Activated B cell treated with CpG ODN at 0.5 μM for 24 hours (primary cell): ENCODE measurements at places on chromosomes 2 and 18.

GRCh38 chr2:169143998-169144397 is 74.6 kb downstream of the DHRS9 start:
- no peak for DNase-seq

DNA sequence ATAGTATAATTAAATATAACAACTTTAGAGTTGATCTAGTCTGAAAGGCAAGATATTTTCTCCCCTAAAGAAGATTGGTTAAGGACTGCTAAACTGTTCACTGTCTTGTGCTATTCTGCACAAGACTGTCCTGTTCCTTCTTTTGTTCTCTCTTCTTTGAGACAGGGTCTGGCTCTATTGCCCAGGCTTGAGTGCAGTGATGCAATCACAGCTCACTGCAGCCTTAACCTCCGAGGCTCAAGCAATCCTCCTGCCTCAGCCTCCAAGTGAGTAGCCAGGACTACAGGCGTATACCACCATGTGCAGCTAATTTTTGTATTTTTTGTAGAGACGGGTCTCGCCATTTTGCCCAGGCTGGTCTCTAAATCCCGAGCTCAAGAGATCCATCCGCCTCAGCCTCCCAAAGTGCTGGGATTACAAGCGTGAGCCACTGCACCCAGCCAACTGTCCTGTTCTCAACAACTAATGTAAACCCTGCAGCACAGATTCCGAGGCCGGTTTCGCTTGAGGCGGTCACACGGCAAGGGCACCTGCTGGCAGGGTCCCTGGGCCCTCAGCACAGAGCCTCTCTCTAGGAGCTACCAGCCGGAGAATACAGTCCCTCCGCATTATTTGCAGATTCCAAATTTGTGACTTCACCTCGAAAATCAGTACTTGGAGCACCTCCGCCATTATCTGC is 16.4 kb downstream of the PXDN start:
- DNase-seq = no peak

- no peak for DNase-seq
Observed at GRCh38 chr2:143398781-143399180, 269.6 kb downstream of the ARHGAP15 start.

DNA sequence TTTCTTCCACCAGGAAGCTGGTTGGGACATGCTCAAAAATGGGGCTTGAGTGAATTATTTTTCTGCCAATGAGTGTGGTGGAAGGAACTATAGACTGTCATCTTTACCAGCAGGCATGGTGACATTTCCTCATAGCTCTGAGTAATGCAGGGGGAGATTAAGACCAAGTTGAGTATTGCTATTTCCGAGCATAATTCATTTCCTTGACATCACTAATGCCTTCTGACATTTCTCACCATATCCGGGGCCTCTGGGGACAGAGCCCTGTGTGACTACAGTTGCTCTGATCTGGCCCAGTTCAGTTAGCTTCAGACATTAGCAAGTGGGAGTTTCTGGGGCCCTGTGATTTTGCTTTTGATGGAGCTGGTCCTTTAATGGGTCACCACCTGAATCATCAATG is 410.4 kb downstream of the MEIS1 start:
- no peak for DNase-seq

GRCh38 chr2:175887776-175888175 is 114.3 kb downstream of the LNPK start:
- no peak for DNase-seq

DNA sequence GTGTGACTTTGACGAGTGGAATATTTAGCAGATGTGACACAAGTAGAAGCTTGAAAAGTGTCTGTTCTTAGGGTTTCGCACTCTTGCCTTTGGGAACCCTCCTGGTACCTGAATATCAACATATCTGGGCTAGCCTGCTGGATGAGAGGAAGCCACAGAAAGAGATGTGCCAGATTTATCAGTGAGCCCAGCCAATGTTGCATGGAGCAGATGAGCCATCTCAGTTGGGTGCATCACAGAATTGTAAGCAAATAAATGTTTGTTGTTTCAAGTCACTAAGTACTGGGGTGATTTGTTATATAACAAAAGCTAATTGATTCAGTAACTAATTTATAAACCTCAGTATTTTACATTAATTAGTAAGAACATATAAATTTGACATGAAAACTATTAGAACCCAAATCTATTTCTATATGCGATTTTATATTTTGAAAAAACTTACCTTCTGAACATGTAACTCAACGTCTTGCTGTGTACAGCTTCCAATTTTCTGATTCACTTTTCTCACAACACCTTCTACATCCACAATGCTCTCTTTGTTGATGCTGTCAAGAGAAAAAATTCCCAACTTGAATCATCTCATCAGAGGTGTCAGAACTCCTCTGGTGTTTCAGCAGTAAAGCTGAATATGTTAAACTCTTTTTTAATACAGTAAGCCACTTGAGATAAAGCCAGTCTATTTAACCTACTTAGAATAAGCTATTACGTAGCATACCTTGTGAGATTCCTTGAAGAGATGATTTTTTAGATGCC is 42.3 kb downstream of the DARS1 start:
- DNase-seq = no peak
